COR-L47 (cell line): ENCODE measurements at places on chromosomes 6 and 20.

- no peak for DNase-seq
Observed at GRCh38 chr20:16419138-16419715, 154.0 kb downstream of the KIF16B start.

DNA sequence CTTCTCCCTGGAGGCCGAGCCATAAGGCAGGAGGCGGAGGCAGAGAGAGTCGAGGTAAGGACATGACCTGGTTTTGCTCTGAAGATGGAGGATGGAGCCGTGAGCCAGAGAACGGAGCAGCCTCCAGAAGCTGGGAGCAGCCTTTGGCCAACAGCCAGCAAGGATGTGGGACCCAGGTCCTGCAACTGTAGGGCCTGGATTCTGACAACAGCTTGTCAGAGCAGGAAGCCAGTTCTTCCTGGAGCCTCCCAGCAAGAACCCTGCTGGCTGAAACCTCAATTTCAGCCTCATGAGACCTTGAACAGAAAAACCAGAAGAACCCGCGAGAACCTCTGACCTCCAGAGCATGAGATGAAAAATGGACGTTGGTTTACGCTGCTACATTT lies 13.4 kb upstream of the MRGBP start:
- DNase-seq = no peak

- DNase-seq = no peak
Observed at GRCh38 chr6:113560908-113561307, 296.2 kb upstream of the MARCKS start.

- peak; percentile 29 for DNase-seq
Observed at GRCh38 chr20:21397341-21398108, at the start of gene NKX2-4. Gene NKX2-4, minus strand, starts transcription at chr20:21397526. Its CDS starts 127 bp downstream, at chr20:21397399.

DNA sequence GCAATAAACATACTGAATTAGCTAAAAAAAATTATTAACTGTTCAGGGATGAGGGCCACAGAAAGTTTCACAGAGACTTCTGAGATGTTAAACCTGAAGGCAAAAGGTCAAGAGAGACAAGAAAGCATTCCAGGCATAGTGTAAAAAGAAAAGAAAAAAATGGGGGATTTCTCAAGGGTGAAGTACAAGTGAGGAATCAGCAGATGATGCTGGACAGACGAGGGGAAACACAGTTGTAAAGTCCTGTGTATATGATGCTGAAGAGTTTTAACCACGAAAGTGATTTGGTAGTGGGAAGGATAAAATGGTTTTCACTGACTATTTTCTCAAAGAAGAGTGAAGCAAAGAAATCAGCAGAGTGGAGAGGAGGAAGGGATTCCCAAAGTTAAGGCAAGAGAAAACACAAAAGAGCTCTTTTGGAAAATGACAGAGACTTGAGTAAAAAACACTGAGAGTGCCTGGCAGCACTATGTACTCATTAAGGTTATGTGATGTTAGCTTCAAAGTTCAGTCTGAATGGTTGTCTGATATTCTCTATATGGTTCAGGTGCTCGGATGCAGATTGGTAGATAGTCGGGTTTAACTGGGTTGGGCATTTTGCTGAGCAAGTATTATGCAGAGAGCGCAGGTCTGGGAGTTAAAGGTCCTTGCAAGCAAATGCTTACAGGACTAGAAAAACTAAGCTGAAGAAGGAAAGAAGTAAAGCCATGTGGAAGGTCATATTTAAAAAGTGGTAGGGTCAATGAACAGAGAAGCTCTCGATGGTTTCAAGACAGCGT lies 16.4 kb downstream of the RAB23 start:
- no peak for DNase-seq

GRCh38 chr6:150302520-150303176 lies 66.2 kb upstream of the IYD start:
- DNase-seq = no peak

GRCh38 chr20:51309128-51309527 lies 233.4 kb downstream of the NFATC2 start:
- DNase-seq = no peak

DNA sequence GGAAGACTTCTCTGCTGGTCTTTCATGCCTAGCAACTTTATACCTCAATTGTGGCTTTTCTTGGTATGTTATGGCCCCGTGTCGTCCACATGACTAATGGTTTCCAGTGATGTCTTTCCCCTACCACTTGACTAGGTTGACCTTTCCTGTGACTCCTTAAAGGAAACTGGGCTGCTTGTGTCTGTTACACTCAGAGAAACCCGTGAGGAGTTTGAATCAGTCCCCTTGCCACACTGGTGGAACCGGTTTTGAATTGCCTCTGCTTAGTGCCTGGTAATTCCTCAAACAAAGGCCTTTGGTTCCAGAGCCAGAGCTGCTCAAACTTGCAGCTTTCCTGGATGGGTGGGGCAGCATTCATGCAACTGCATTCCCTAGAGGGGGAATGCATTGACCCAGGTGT lies 21.9 kb downstream of the ECT2L start:
- peak; percentile 56 for DNase-seq

- DNase-seq = peak; percentile 5
Observed at GRCh38 chr6:40845553-40845952, 193.5 kb downstream of the UNC5CL start.

DNA sequence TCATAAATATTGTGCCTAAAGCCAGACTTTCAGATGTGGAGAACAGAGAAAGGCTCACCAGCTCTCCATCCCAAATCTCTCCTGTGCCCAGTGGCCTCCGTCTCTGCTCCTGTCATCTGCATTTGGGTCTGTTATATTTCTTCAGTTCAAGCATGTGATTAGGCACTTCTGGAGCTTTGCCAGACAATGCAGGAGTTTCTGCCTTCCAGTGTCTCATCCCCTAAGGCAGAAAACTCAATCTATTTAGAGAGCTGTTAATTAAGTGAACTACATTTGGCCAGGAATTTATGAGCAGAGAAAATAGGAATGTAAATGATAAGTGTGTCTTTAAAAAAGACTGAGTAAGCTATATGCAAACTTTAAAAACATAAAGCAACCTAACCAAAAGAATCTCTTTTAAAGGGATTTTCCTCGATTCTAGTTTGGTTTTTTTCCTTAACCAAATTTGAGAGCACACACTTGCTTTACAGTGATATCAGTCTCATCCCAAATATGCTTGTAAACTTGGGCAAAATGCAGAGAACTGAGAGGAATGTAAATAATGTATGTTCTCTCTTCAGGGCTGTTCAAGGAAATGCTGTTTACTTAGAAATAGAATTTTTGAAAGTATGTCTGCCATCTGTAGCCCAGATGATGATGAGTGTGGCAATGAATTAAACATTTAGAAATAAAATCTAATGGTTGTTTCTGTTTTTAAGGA lies 113.9 kb downstream of the ELOVL4 start:
- peak; percentile 32 for DNase-seq

GRCh38 chr6:170108456-170108855 lies 182.4 kb downstream of the DLL1 start:
- DNase-seq = no peak

GRCh38 chr6:143740213-143740612 lies 62.4 kb downstream of the PHACTR2 start:
- DNase-seq = no peak

DNA sequence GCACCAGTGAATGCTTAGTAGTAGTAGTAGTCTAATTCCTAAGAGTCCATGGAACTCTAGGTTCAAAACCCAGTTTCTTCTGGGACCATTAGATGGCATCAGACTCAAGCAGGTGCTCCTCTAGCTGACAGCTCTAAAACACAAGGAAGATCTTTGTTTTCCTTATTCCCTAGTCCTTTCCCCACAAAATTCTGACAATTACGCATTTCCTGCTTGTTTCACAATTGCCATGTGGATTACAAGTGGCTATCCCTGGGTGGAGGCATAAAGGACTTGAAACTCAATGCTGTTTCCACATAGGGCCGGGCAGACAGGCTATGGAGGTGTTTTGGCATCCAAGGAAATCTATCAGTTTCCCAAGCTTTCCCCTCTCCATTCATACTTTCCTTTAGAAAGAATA lies 9.2 kb upstream of the HLA-DOB start:
- peak; percentile 12 for DNase-seq

- DNase-seq = no peak
Observed at GRCh38 chr6:149057464-149057840, 260.1 kb upstream of the TAB2 start.

DNA sequence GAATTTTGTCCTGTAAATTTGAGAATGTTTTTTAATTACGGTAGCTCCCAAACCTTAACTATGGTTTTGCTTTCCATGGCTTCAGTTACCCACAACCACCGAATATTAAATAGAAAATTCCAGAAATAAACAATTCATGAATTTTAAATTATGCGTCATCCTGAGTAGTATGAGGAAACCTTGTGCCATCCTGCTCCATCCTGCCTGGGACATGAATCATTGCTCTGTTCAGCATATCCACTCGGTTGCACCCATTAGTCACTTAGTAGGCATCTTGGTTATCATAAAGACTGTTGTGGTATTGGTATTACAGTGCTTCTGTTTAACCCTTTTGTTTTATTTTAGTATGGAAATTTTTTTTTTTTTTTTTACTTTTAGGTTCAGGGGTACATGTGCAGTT lies 39.7 kb downstream of the KCNS1 start:
- DNase-seq = no peak

DNA sequence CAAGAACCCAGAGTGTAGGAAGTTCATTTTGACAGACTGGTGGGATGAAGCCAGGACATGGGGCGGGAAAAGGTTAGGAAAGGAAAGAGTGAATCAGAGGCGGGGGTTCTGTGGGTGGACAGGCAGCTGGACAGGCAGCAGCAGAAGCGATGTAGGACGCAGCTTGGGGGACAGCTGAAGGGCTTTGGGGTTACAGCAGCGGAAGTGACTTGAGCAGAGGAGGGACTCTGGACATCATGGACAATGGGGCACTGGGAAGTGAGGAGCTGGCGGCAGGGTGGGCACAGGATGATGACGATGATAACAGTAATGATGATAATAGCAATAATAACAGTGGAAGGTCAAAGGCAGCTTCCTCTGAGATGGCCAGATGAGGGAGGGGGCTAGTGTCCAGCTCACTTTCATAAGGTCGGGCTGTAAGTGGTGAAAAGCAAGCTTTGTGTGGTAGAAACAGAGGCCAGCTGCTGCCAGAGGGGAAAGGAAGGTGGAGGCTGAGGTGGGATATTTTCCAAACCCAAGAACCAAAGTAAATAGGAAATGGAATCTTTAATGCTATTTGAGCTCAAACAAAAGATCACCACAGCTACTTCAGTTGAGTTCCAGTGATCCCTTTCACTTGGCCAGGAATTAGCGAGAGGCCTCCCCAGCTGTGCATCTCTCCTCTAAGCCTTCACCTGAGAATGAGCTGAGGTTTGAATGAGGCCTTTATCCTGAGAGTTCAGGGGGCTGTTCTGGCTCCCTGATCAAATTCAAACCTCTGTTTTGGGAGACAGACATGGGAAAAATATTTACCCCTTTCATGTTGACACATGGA lies 433.5 kb downstream of the DHX35 start:
- DNase-seq = no peak

DNA sequence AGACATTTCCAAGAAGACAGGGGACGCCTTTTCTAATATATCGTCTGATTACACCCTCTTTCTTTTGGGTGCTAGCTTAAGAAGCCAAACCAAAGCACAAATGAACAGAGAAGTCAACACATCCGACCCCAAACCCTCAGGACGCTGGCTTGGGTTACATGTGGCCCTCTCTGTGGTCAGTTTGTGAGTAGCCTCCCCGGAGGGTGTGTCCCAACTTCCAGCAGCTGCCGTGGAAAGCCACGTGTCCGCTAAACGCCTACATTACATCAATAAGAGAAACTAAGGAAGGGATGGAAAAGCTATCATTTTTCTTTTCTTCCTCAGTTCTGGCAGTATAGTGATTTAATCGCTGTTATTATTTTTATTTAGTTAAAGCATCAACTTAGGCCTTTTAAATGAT lies 487 bp upstream of the BMP6 start:
- DNase-seq = no peak

GRCh38 chr6:27838945-27839625 lies 73.1 kb downstream of the OR2B2 start:
- no peak for DNase-seq

DNA sequence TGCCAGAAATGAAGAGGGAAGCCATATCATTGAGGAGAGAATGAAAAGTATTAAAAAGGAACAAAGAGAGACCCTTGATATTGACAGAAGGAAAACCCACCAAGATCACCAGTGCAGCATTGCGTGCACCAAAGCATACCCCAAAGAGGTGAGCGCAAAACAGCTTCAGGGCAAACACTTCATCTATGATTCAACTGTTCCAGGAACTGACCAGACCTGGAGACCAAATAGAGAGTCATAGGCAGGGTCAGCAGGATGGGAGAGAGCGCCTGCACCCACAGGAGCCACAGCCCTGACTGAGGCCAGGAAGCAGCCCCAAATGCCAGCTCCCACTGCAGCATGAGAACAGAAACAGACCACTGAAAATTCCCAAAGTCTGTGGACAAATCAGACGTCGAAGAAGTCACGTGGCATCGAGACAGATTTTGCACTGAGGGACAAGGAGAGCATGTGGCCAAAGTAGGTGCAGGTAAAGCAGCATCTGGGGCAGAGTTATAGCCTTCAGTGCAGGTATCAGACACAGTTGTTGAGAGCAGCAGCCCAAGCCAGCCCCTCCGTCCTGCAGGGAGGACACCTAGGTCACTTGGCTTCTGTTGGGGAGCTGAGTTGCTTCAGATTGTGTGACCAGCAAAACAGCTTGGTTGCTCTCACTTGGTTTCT lies 29.3 kb downstream of the CHRNA4 start:
- no peak for DNase-seq

DNA sequence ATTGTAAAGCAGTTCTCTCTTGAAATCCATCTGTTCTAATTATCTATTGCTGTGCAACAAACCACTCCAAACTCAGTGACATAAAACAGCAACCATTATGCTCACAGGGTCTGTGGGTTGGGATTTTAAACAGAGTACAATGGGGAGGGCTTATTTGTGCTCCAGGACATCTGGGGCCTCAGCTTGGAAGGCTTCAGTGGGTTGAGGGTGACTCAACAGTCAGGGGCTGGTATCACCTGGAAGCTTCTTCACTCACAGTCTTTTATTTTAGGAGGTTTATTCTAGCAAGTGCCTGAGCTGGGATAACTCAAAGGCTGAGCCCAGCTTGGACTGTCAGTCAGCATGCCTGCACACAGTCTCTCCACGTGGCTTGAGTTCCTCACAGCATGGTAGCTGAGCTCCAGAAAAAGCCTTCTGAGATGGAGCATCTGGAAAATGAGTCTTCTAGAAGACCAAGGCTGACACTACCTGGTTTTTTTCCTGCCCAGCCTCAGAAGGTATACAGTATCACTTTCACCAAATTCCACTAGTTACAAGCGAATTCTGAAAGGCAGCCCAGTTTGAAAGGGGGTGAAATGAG lies 234.6 kb upstream of the ID4 start:
- no peak for DNase-seq

- no peak for DNase-seq
Observed at GRCh38 chr20:48765359-48765758, 62.4 kb downstream of the PREX1 start.

DNA sequence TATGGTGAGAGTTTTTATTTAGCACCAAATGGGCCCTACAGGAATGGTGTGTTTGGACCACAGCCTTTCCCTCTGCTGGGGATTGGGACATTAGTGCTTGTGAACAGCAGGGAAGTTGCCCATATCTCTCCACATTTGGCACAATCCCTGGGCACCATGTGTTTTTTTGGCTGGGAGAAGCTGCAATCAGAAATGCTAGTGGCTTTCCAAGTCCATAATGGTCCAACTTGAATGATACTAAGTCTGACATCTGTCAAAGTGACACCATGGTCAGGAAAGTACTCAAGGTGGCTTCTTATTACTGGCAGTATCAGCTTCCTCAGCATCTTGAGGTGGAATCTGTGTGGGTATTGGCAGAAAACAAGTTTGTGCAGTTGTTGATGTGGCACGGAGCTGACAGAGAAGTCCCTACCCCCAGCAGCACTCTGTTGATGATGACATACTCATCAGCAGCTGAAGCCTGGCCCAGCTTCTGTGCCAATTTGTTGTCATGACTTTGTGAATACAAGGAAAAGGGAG lies 53.0 kb downstream of the SASH1 start:
- no peak for DNase-seq
